ENCODE measurements at places on chromosomes 5 and 9.

- peak; percentile 38 for DNase-seq
Measured at GRCh38 chr5:270340-270739, 1.1 kb upstream of the PDCD6 start.

DNA sequence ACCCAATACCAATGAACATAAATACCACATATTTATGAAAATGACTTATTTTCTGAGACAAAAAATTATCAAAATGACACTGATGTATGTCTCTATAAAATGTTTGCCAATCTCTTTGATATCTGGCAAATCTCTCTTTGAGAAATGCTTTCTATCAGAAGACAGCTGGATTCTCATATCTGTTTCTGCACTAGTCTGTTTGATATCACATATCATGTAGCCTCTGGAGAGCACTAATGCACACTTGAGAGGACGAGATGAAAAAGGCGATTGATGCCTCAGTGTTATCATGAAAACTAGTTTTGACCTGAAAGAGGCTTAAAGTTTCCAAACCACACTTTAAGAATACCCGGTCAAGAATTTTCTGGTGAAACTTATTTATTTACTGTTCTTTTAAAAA, 29.1 kb upstream of the ANKRD55 start:
- DNase-seq = no peak

- no peak for DNase-seq
Measured at GRCh38 chr9:23736293-23736692, 89.7 kb downstream of the ELAVL2 start.

- no peak for DNase-seq
Measured at GRCh38 chr5:125481506-125482465, 735.3 kb upstream of the ZNF608 start.

GRCh38 chr5:33755231-33755630, 136.6 kb downstream of the ADAMTS12 start:
- DNase-seq = no peak

- no peak for DNase-seq
Measured at GRCh38 chr5:55276771-55277170, 30.7 kb downstream of the DHX29 start.

DNA sequence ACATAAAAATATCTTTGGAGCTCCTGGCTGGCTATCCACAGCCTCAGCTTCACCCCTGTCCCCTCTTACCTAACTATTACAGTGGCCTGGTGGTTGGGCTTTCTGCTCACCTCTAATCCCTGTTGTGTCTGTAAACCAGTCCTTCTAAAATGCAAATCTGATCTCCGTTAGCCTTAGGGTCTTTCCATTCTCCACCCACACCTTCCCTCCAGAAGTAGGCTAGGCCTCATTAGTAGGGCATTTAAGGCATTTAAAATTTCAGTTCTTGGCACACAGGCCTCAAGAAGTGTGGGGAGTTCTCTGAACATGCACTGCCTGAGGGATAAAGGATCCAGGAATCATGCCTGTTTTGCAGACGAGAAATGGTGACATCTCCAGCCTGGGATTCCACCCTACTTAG, 26.4 kb upstream of the STC2 start:
- no peak for DNase-seq

DNA sequence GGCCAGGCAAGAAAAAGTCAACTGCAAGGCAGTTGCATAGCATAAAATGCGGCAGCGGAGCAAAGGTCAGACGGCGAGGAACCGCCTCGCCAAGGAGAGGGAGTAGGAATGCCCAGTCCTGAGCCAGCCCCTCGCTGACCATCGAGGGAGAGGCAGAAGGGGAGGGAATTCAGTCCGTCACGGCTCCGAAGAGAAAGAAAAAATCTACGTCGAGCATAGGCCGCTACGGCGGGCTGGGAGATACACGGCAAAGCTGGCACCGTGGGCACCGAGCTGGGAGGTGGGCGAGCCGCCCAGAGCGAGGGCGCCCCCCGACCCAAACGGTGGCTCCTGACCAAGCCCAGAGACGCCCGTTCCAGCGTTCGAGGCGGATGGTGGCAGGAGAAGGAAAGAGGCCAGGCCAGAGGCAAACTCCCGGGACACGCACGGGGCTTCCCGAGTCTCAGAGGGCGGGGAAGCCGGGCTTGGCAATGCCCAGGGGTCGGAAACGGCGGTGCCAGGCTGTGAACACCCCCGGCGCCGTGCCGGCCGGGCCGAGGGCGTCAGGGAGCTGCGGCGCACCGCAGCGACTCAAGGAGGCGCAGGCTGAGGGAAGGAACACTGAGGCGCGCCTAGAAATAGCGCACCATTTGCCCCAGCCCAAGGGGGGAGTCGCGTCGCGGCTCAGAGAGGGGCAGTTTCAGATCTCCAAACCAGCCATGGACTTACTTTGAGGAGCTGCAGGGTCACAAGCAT, 518 bp downstream of the SPRY4 start:
- no peak for DNase-seq

DNA sequence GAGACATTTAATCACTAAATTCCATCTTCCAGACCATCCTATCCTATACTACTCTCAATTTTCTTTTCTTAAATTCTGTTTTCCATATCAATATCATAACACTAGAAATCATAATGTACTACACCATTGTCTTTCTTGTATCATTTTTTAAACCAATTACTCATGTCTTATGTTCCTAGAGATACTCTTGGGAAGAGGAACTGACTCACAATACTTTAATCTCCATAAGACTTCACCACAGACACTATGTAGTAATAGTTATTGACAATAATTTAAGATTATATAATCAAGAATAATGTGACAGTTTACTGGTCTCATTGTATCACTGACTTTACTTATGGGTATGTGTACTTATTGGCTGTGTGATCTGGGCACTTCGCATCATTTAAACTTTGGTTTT, 43.8 kb downstream of the PCDHGC5 start:
- no peak for DNase-seq

DNA sequence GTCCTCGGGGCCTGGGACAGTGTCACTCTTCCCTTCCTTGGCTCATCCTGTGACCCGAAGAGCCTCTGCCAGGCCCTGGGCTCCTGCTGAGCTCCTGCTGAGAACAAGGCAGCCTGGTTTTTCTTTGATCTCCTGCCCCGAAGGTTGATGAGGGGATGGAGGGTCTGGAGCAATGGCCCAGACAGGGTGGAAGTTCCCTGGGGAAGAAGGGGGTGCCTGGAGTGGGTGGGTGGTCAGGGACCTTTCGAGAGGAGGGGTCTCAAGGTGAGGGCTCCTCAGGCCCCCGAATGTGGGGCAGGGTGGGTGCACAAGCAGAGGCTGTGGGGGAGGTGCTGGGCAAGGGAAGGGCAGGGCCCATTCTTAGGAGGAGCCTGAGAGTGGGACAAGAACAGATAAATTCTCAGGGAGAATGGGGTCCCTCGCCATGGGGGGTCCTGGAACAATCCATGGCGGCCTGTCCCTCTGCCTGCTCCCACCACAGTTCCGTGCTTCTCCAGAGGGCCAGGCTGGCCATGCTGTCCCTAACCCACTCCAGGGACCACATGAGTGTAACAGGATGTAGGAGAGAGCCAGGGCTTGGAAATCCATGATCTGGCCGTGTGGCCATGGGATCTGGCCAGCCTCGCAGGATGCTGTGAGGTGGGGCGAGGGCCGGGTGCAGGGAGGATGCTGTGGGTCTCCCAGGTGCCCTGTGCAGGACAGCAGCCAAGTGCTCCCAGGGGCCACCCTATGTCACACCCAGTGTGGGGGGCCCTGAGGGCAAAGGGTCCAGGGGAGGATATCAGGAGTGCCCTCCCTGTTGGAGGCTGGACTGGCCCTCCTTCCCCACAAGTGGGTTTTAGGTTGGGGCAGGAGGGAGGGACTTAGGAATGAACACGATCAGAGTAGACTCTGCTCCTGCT, 128.5 kb upstream of the LPCAT1 start:
- DNase-seq = peak; percentile 27

DNA sequence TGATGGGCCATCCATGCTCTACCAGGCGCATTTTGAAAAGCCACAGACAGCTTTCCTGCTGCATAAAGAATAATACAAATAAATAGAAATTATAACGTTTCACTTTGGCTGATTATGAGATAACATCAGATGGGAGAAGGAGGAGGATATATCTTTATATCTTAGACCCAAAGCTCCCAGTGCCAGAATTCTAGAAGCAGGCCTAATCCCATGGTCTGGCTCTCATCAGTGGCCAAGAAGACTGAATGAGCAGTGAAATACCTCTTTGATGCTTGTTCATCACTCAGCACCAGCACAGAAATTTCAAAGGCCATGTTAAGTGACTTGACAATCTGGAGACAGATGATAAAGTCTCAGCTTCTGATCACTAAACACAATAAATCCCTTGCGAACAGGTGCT, 107.6 kb downstream of the PPP2R2B start:
- no peak for DNase-seq

DNA sequence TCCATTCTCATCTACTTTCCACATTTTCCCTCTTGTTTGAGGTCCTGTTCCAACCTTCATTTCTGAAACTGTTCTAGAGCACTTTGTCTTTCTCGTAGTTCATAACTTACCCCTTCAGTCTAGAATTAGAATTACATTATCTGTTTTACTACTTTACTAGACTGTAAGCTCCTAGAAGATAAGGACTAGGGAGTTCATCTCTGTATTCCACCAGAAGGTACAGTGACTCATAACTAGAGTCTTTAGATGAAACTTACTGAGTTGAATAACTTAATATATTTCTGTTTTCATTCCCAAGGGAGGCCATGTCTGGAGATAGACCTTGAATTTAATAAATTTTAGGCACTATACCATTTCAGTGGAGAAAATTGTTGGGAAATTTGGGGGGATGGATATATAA, 38.7 kb downstream of the G3BP1 start:
- no peak for DNase-seq

DNA sequence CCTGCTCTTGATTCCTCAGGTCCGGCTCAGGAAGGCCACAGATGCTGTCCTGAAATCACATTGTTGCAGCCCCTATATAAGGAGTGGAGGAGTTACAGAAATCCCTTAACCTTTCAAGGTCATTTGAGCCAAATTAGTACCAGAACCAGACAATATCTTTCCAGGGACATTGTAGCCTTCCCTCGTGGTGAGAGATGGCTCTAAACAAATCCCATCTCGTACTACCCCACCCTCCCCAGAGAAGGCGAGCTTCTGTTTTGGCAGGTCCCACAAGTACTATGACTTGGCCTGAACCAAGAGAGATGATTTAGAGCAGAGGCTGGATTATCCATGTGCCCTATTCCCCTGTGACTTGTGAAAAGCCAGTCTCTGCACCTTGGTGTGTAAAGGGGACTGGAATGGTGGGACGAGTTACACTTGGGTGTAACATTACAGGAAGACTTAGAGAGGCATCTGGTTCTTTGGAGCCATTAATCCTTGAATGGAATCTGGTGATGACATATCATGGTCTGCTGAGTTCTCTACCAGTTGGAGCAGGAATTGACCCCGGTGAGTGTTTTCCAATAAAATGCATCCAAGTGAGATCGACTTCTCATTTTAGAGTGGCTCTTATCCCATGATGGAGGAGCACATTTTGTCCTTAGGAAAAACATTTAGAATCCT, at the start of gene FAM240B:
FAM240B (minus strand) TSS at position 51 of the 663 bp plus-strand sequence. CDS start 16,134 bp downstream, outside the sequence.
- DNase-seq = no peak

DNA sequence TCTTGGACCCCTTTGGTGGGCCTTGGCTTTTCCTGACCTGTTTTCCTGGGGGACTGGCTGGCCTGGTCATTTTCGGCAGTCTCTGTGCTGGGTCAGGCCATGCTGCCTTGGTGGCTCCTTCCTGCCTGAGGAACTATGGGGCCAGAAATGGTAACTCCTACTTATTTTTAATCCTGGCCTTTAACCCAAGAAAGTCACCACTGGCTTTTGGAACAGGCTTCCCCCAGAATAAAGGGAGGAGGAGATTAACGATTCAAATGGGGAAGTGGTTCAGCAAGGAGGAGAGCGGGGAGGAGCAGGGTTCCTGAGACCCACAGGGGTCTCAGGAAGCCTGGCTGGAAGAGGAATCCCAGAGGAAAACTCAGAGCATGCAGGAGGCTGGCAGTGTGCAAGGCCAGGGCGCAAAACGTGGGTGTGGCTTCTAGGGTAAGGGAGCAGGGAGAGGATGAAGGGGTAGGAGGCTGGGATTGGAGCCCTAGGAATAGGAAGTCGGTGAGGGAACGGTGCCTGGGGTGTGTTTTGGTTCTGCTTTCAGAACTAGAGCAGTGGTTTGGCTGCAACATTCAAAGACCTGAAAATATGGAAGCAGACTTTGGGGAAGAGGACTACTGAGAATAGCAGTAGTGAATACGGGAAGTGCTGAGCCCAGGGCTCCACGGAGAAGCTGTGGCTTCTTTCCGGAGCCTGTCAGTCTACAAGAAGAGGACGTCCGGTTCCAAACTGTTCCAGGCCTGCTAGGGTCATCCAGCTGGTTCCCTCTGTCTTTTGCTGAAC, 271.1 kb upstream of the KLF4 start:
- no peak for DNase-seq

GRCh38 chr5:173094012-173094661, 38.0 kb downstream of the CREBRF start:
- DNase-seq = no peak

DNA sequence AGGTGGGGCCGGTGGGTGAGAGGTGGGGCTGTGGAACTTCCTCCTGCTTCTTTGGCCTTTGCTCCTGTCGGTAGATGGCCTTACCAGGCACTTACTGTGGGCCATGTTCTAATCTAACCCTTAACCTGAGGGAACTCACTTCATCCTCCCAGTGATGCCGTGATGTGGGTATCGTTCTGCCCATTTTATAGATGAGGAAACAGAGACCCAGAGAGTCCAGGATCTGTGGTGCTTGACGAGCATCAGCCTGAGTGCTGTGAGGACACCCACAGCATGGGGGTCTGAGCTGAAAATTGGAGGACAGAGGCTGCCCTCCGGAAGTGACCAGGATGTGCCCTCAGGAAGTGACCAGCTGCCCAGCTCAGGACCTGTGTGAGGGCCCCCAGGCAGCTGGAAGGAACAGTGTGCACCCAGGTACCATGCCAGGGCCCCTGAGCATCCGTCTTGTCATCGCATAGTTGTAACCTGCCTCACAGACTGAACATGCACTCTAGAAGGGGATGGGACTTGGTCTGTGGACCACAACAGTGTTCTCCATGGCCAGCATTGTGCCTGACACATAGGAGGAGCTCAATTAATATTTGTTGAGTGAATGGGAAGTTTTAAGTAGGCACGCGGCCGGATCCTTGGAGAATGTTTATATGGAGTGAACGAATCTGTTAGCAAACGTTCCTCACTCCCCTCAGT, 8.5 kb downstream of the NEK6 start:
- DNase-seq = no peak

- DNase-seq = no peak
Measured at GRCh38 chr9:114774524-114774923, 31.3 kb downstream of the TNFSF15 start.

- no peak for DNase-seq
Measured at GRCh38 chr9:119898316-119898715, 529.1 kb upstream of the BRINP1 start.

DNA sequence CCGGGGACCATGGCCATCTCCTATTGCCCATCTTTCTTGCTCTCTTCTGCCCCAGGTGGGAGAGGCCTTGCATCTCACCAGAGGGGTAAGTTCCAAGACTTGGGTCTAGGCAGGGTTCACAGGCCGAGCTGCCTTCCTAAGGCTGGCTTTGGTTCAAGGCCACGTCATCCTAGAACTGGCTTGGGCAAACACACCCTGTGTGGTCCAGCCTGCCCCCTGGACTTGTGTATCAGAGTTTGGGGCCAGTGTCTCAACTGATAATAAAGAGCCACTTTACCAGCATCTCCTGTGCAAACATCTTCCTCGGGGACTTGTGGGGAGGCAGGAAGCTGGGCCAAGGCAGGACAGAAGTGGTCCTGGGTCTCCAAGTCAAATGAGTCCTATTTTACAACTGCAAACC, 17.8 kb downstream of the BOD1 start:
- no peak for DNase-seq

Data from H9 (cell line).